ENCODE measurements at places on chromosomes 16 and 17.

- DNase-seq: peak; percentile 76
Observed at GRCh38 chr16:19559242-19559910, 3.9 kb downstream of the VPS35L start.

DNA sequence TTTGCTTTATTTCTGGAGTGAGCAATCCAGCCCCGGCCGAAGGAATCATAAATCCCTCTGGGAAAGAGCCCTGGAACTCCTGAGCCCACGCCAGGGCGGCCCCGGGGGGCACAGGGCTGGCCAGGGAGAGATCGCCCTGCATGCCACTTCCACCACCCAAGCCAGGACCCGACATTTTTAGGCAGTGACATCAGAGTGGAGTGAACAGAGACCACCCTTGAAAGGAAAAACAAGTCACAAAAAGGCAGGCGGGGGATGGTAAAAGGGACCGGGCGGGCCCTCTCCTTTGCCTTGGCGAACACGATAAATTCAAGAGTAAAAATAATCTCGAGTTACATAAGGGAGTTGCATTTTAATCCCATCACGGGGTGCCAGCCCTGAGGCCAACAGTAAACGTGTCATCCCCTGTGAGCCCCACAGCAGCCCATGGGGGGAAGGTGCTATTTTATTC, 284.1 kb downstream of the C16orf95 start:
- DNase-seq: no peak

GRCh38 chr17:57953705-57954396, 1.4 kb downstream of the CUEDC1 start:
- no peak for DNase-seq

DNA sequence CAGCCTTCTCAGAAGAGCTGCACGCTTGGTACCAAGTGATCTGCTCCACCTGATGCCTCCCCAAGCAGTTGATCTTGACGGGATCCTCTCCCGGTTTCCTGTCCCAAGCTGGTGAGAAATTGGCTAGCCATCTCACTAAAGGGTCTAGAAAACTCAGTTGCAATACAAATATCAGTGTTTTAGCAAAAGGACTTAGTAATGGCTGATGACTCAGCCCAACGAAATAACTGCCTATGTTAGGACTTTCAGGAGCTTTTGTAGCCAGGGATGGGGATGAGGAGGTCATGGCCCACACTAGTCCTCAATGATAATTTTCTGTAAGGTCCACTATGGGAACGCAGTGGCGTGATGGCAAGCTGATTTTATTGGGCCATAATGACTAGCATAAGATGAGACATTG, 23.3 kb upstream of the ENGASE start:
- peak; percentile 40 for DNase-seq

DNA sequence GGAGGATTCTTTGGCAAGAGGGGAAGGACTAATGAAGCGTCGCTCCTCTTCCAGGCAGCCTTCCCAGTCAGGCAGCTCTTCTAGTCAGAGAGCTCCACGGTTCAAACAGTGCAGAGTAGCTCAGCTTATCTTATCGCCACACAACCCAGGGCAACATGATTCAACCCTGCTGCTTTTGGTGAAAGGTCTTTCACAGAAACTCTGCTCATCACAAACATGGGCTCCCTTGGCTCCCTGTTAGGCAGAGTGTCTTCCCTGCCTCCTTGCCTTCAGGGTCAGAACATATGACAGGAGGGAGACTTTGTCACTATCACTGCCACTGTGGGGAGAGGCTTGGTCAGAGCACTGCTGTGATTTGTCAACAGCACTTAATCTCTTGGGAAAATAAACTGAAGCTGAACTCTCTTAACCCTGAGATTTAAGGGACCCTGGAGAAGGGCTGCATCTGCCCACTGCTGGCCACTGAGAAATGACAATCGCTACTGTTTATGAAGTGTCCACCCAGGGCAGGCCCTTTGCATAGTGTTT, 6.9 kb upstream of the SLC13A2 start:
- no peak for DNase-seq

DNA sequence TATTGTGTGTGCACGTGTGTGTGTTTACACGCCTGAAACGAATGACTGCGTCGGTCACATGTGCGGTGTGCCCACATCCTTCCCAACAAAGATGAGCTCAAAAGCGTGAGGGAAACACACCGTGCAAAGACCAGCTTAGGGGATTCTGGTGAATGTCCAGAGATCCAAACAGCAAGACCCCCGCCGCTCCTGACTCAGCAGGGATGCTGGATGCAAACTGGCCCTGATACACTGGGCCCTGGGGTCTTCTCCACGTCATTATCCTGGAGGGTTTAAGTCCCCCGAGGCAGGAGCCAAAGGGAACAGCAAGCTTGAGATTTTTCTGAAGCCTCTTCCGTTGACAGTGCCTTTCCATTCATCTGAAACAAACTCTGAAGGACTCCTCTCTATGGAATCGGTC, 59.2 kb downstream of the TBC1D16 start:
- DNase-seq: no peak
